GM12891 (cell line): ENCODE measurements at places on chromosomes 16 and 17.

- no peak for DNase-seq
Observed at GRCh38 chr17:72967977-72968585, 124.4 kb downstream of the SLC39A11 start.

DNA sequence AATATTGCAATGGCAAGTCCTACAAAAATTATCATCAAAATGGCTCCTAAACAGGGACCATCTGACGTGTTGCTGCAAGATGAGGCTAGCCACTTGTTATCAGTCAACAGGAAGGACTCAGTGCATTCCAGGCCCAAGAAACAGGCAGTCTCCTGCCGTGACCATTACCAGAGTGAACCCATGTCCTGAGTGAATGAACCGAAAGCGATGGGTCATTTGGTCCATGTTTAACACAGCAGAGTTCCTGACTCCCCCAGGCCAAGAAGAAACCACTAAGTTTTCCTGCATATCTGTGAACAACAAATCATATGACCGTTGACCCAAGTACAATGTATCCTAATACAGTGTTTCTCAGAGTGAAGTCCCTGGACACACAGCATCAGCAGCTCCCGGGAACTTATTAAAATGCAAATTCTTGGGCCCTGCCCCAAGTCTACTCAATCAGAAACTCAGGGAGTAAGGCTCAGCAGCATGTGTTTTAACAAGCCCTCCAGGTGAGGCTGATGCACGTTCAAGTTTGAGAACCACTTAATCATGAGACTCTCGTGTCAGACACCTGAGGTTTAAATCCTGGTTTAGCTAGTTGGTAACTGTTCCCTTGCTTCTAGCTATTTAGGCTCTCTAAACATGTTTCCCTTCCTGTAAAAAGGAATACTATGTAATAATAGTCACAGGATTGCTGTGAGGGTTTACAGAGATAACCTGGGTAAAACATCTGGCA is 429.4 kb upstream of the MAF start:
- no peak for DNase-seq

DNA sequence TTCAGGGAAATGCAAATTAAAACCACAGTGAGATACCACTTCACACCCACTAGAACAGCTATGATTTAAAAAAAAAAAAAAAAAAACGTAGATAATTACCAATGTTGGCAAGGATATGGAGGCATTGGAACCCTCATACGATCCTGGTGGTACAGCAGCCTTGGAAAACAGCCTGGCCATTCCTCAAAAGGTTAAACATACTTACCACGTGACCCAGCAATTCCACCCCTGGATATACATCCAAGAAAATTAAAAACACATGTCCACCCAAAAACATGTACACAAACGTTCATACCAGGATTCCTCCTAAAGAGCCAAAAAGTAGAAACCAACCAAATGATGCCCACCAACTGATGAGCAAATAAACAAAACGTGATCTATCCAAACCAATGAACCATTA is 68.1 kb downstream of the GAS7 start:
- no peak for DNase-seq

DNA sequence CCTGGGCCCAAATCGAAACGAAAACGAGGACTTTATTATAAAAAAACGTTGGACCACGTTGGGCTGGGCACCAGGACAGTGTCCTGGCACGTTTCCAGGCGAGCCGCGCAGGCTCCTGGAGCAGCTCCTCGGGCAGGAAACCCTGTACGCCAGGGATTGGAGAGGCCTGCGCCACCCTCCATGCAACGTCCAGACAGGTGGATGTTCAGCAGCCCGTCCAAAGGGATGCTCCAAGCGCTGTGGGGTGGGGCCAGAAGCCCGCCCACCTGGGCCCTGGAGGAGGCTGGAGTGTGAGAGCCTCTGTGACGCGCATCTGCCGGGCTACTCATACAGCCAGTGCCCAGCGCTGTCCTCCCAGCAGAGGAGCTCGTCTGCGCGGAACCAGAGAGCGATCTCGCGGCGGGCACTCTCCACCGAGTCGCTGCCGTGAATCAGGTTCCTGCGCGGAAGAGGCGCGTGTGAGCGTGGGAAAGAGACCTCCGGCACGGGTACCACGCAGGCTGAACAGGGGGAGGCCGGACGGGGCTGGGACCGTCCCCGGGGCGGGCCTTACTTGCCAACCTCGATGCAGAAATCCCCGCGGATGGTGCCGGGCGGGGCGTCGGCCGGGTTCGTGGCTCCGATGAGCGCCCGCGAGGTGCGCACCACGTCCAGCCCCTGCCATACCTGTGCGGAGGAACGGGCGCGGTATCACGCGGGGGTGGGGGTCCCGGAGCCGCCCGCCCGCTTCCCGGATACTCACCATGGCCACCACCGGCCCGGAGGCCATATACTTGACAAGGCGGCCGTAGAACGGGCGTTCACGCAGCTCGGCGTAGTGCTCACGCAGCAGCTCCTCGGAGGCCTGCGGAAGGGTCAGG is 785 bp downstream of the NME3 start:
- peak; percentile 78 for DNase-seq

GRCh38 chr17:61402978-61403800 is 3.5 kb downstream of the TBX2 start:
- DNase-seq, result no peak

DNA sequence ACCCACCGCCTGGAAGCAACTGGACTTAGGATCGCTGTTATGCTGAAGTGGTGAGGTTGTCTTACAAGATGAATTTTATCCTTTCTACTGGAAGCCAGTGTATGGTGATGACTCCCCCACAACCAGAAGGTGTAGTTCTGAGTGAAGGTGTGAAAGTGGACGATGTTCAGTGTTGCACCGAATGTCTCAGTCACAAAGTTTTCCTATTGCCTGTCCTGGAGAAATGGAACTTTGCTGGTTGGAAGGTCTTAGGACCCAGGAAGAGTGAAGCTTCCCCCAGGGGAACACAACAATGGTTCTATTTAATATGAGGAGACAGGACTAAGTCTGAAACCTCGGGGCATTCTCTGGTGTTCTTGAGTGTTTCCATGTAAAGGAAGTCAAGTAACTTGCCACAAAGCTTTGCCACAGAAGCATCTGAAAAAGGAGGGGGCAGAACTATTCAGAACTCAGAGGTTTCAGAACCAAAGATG is 44.2 kb downstream of the USP22 start:
- no peak for DNase-seq

GRCh38 chr17:10200645-10201044 is 2.2 kb upstream of the GAS7 start:
- DNase-seq, result no peak

DNA sequence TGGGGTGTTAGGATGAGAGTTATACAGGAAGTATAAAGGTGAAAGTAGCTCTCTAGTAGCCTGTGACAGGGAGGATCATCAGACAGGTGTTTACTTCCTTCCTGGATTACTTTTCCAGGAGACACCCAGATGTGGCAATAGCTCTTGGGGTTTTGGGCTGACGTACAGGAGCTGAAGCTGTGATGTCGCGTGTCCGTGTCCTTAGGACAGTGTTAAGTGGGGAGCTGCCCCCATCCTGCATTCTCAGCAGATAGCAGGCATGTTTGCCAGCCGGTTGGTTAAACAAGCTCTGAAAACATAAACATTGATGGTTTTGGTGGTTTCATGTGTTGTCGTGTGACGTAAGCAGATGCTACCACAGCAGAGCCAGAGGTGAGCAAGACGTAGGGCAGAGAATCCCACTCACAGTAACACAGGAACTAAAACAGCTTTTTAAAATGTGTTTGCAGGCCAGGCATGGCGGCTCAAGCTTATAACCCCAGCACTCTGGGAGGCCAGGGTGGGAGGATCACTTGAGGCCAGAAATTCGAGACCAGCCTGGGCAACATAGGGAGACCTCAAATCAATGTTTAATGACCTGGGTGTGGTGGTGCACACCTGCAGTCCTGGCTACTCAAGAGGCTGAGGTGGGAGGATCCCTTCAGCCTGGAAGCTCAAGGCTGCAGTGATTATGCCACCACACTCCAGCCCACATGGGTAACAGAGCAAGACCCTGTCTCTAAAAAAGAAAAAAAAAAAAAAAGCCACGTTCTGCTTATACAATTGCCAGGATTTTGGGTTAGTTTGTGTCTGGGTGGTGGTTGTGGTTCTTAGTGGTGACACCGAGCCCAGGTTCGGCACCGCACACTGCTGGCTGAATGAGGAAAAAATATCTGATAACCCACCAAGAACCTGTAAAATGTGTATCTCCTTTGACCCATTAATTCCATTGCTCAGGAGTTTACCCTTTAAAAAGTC is 18.2 kb upstream of the IL17C start:
- no peak for DNase-seq

GRCh38 chr17:42969001-42969581 is 4.8 kb upstream of the AARSD1 start:
- no peak for DNase-seq

GRCh38 chr17:32936894-32937500 is 9.0 kb downstream of the TMEM98 start:
- DNase-seq, result peak; percentile 57

- DNase-seq, result no peak
Observed at GRCh38 chr17:39325528-39326240, 75.7 kb downstream of the FBXL20 start.

GRCh38 chr16:57801809-57802340 is 416 bp downstream of the KIFC3 start:
- DNase-seq, result no peak

- DNase-seq, result no peak
Observed at GRCh38 chr17:45316434-45317110, at the start of gene MAP3K14. Gene MAP3K14 (minus strand): TSS chr17:45317020. CDS start chr17:45290745, 26,275 bp downstream.

GRCh38 chr17:5832886-5833285 is 237.3 kb upstream of the WSCD1 start:
- DNase-seq, result no peak

DNA sequence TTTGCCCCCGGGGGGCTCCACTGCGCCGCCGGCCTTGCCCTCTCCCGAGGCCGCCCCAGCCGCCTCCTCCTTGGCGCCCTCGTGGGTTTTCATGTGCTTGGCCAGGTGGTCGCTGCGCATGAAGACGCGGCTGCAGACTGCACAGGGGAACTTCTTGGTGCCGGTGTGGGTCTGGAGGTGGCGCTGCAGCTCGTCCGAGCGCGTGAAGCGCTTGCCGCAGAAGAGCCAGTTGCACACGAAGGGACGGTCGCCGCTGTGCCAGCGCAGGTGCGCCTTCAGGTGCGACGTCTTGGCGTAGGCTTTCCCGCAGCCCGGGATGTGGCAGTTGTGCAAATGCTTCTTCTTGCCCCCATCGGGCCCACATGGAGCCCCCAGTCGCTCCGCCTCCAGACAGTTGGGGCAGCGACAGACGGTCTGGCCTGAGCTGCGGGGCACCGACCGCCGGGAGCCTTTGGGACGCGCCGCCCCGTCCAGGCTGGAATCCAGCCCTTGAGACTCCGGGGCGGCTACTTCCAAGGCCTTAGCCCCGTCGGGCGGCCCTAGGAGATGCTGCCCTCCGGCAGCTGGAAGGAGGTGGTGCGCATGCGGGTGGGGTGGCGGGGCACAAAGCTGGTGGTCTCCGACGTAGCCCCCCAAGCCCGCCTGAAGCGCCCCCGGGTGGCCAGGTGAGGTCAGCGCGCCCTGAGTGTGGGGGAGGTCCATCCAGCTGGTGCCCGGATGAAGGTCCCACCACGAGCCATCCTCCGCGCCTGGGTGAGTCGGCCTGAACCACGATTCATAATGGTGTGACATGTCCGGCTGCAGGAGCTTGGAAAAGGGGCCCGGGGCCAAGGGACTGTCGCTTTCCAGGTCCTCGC is 3.4 kb downstream of the SP6 start:
- DNase-seq, result no peak

DNA sequence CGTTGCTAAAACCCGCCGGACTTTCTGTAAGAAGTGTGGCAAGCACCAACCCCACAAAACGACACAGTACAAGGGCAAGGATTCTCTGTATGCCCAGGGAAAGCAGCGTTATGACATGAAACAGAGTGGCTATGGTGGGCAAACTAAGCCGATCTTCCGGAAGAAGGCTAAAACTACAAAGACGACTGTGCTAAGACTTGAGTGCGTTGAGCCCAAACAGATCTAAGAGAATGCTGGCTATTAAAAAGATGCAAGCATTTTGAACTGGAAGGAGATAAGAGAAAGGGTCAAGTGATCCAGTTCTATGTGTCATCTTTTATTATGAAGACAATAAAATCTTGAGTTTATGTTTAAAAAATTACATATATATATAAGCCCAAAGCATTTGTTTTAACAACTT is 20.3 kb downstream of the HELZ start:
- DNase-seq, result no peak

GRCh38 chr16:12458591-12459358 is 344.9 kb downstream of the CPPED1 start:
- DNase-seq, result peak; percentile 41

DNA sequence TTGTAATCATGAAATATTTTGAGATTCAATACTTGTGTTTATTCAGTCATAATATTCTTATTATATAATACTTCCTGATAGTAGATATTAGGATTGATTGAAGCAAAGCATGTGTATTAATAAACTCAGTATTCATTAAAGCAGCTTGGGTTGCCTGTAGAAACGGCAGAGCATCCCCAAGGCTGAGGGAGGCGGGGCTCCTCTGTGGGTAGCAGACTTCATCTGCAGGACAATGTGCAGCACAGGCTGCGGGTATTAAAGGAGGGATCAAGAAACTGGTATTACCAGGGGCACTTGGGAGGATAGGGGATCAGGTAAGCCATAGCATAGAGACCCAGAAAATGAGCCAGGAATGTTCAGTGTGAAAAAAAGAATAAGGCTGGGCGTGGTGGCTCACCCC is 213.6 kb downstream of the PRKCA start:
- no peak for DNase-seq

DNA sequence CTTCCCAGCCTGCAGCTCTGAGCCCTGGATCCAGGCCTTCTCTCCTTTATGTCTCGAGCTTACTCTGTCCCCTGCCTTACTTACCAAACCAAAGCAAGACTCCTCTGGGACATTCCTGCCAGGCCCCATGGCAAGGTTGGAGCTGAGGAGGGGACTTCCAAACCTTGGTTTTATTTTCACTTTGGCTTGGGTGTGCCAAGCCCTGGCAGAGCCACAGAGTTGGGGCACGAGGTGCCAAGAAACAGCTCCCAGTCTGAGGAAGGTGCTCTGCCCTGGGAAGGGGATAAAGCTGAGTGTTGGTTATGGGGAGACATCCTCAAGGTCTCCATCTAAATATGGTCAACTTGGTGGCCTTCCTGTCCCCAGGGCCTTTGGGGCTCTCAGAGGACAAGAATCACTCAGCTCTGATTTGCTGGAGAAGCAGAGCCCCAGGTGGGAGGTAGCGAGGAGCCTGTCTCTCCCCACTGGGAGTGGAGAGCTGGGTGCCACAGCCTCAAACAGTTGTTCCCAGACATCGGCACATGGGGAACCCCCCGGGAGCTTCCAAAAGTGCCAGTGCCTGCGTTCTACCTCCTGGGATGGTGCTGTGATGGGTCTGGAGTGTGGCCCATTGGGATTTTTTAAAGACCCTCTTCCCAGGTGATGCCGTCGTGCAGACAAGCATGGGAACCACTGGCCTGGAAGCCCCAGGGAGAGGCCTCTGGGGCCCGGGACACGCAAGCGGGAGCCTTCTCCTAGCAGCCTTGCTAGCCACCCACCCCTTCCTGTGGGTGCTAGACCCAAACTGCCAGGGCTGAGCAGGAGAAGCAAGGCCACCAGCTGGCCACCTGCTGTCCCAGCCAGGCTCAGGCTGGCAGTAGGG is 10.3 kb downstream of the NLRC5 start:
- DNase-seq, result no peak

GRCh38 chr17:12993631-12994030 is 24.2 kb downstream of the ELAC2 start:
- no peak for DNase-seq
